ENCODE measurements at places on chromosomes 13 and 19. TPM values are rescaled to one million over a fixed set of nuclear protein-coding genes. Genes with fewer than 3 reads are reported as not detected.
A peak's percentile ranks its signal among the peaks of the same experiment; 100 is the strongest.

Gene ZNF575
- total RNA-seq: 0.86 TPM

DNA sequence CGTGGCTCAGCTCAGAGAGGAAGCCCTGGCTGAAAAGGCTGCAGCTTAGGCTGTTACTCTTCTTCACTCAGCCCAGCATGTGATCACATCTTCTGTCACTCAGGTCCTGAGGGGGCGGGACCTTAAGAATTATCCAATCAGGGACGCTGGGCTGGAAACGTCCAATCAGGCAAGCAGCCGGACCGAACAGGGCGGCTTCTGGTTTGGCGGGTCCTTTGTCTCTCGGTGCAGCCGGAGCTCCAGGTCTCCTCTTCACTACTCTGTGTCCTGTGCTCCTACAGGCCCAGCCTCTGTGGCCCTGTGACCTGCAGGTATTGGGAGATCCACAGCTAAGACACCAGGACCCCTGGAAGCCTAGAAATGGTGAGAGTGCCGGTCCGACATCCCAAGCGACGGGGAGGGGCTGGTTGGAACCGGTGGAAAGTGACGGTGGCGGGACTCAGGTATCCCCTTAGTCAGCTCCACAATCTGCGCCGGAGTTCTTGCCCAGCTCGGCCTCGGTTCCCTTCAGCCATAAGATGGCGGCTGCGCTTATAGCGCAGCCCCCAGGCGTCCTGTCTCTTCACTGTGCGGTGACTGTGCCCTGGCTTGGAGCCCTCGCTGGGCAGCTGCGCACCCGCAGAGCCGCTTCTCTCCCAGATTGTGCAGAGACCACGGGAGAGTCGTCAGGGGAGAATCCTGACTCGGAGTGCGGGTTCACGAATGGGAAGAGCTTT lies at the start of gene ZNF93:
Gene ZNF93 (plus strand): TSS at position 218 of the 716 bp plus-strand sequence. CDS start 143 bp downstream, at position 361.
- peak within 1 kb of the TSS; percentile 87 for H3K4me3 ChIP-seq
- H3K27ac ChIP-seq: peak within 1 kb of the TSS; percentile 75
- peaks cover 31% of the 10 kb centered on the region for H3K36me3 ChIP-seq
- H3K27me3 ChIP-seq: no peaks in the 10 kb centered on the region
- H3K4me1 ChIP-seq: peaks cover 20% of the 10 kb centered on the region

Gene EFNB2
- total RNA-seq: not detected

Gene NOSIP
- total RNA-seq: 101 TPM

- peak overlapping the region; percentile 95 for H3K4me3 ChIP-seq
- H3K27ac ChIP-seq: peak overlapping the region; percentile 99
- H3K27me3 ChIP-seq: no peaks in the 10 kb centered on the region
- ATAC-seq: no peak
- H3K4me1 ChIP-seq: peaks cover 10% of the 10 kb centered on the region
Observed at GRCh38 chr19:38875656-38876395, 2.2 kb downstream of the RINL start.

GRCh38 chr19:29836409-29836825 lies 24.6 kb downstream of the CCNE1 start:
- H3K27ac ChIP-seq: peak overlapping the region; percentile 90
- peaks cover 8% of the 10 kb centered on the region for H3K36me3 ChIP-seq
- no peaks in the 10 kb centered on the region for H3K27me3 ChIP-seq
- H3K4me1 ChIP-seq: peaks cover 19% of the 10 kb centered on the region
- peak; percentile 87 for ATAC-seq

Gene OVOL3
- not detected for total RNA-seq

- peaks cover 8% of the 10 kb centered on the region for H3K4me1 ChIP-seq
- no peaks in the 10 kb centered on the region for H3K36me3 ChIP-seq
- H3K27ac ChIP-seq: no peak within 1 kb of the TSS
- no peak within 1 kb of the TSS for H3K4me3 ChIP-seq
- H3K27me3 ChIP-seq: no peaks in the 10 kb centered on the region
Observed at GRCh38 chr19:42427313-42427712, at the start of gene LIPE. TSS of gene LIPE (minus strand) at chr19:42427388. CDS start at chr19:42427149, 239 bp downstream.

DNA sequence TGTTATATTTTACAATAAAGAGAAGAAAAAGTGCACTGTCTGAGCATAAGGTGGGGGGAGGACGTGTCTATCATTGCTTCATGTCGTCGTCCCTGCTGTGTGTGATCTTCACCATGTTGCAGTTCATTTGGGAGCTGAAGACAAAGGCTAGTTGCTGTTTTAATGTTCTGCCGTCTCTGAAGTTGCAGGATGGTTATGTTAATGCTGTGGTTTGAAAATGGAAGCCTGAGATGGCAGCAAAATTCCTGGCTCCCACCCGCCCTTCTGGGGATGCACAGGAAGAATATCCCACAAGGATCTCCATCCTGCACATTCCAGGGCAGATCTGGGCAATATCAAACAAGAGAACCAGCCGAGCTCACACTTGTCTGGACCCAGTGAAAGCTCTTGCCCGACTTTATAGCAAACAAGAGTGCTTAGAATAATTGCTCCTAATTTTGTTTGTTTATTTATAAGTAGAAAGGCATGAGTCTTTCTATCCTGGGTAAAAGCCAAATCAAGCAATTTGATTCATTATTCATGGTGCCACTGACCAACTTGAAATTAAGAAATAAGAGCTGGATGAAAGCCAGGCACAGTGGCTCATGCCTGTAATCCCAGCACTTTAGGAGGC lies 110.3 kb upstream of the ABCC4 start:
- no peak for ATAC-seq
- H3K36me3 ChIP-seq: no peaks in the 10 kb centered on the region
- no peak overlapping the region for H3K4me3 ChIP-seq
- H3K27ac ChIP-seq: no peak overlapping the region
- H3K27me3 ChIP-seq: peaks cover 8% of the 10 kb centered on the region

Gene ZNF446
- total RNA-seq: 5.8 TPM

DNA sequence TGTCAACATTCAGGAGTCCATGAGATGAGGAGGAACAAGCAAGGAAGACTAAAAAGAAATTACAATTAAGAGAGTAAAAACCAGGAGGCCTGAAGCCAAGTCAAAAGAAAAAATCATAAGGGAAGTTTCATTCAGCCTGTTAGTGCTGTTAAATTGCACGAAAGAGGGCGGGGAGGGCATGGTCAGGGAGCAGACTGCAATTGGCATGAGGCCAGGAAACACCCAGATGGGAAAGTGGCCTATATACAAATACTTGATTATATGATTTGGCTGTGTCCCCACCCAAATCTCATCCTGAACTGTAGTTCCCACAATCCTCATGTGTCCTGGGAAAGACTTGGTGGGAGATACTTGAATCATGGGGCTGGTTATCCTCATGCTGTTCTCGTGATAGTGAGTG lies 43.9 kb downstream of the TNFSF13B start:
- H3K4me3 ChIP-seq: no peak overlapping the region
- no peak overlapping the region for H3K27ac ChIP-seq
- no peaks in the 10 kb centered on the region for H3K36me3 ChIP-seq
- H3K27me3 ChIP-seq: no peaks in the 10 kb centered on the region
- H3K4me1 ChIP-seq: peaks cover 7% of the 10 kb centered on the region

DNA sequence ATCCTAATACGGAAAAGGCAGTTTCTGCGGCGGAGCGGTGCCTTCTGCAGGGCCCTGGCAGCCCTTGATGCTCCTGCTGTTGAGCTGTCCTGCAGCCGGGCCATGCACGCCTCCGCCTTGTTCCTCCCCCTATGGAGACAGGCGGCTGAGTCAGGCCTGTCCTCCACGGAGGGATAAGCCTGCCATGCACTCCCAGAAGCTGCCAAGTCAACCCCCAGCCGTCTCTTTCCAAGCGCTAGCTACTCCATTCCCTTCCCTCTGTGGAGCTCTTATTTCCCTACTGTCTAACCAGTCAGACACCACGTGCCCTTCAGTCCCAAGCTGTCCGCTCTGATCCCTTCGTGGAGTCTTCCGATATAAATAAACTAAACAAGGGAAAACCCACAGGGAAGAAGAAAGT lies 197.0 kb downstream of the COL4A1 start:
- H3K4me1 ChIP-seq: no peaks in the 10 kb centered on the region
- peaks cover 5% of the 10 kb centered on the region for H3K27me3 ChIP-seq
- H3K4me3 ChIP-seq: no peak overlapping the region
- no peak for ATAC-seq
- no peaks in the 10 kb centered on the region for H3K36me3 ChIP-seq
- no peak overlapping the region for H3K27ac ChIP-seq

DNA sequence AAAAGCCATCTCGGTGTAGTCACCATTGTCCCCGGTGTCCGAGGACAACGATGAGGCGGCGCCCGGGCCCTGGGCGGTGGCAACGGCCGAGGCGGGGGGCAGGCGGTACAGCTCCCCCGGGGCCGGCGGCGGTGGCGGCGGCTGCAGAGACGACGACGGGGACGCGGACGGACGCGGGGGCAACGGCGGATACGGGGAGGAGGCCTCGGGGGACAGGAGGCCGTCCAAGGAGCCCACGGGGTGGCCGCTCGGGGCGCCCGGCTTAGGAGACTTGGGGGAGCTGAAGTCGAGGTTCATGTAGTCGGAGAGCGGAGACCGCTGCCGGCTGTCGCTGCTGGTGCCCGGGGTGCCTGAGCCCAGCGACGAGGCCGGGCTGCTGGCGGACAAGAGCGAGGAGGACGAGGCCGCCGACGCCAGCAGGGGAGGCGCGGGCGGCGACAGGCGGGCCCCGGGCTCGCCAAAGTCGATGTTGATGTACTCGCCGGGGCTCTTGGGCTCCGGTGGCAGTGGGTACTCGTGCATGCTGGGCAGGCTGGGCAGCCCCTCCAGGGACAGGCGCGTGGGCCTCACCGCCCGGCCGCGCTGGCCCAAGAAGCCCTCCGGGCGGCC lies 3.5 kb downstream of the IRS2 start:
- no peak for ATAC-seq
- H3K4me1 ChIP-seq: peaks cover 24% of the 10 kb centered on the region
- H3K27me3 ChIP-seq: no peaks in the 10 kb centered on the region
- no peak overlapping the region for H3K4me3 ChIP-seq

DNA sequence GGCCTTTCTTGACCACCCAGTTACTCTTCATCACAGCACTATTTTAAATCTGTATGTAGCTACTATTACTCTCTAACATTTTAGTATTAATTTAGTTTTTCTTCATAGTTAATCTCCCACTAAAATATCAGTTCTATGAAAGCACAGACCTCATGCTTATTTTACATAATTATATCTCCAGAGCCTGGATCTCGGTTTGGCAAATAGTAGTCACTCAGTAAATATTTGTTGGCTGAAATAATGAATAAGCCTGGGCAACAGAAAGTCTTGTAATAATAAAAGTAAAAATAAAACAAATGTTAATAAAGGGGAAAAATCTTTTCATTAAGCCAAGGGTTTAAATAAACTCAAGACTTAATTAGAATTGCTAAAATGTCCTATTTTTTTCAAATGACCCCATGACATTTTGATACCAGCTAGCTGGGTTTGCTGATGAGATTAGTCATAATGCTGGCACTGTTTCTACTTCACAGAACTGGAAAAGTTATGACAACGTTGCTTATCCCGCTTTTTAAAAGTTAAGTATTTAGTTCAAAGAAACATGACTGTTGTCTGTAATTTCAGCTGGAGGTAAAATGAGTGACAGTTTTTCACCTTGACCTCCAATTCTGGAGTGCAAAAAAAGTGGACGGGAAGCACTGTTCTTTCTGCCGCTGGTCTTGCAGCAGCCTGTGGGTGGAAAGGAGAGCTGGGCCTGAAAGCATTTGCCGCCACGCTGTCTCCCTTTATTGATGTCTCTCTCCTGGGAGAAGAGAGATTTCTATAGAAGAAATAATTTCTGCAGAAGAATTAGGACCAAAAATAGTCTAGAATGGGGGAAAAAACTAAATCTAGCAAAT lies 85.2 kb upstream of the SPATA13 start:
- peaks cover 3% of the 10 kb centered on the region for H3K4me1 ChIP-seq
- H3K27me3 ChIP-seq: peaks cover 13% of the 10 kb centered on the region
- no peak overlapping the region for H3K4me3 ChIP-seq
- no peak for ATAC-seq
- H3K36me3 ChIP-seq: no peaks in the 10 kb centered on the region

Gene PLEKHJ1
- total RNA-seq: 45.8 TPM

Gene EDDM13
- total RNA-seq: 1.0 TPM

Gene SF3A2
- 119 TPM for total RNA-seq

Gene ZNF723
- not detected for total RNA-seq

- H3K27me3 ChIP-seq: no peaks in the 10 kb centered on the region
- peak; percentile 9 for ATAC-seq
- H3K27ac ChIP-seq: peak overlapping the region; percentile 77
Observed at GRCh38 chr13:99294958-99295357, 12.2 kb downstream of the GPR183 start.

DNA sequence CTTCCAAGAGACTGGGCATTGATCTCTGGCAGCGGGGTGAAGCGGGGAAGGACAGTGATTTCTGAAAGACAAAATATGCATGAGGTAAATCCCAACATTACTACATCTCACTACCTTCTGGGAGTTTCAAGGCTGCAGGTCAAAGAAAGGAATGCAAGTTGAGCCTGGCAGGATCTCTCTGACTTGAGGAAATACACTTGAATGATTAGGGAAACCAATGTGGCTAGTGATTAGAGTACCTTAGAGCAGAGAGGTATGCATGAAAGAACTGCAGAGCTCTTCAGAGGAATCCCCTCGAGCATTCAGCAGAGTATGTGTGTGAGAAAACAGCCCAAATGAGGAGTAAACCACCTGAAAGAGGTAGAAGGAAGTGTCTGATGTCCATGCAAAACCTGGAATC lies 2874.1 kb upstream of the PCDH20 start:
- H3K27me3 ChIP-seq: no peaks in the 10 kb centered on the region
- no peak overlapping the region for H3K4me3 ChIP-seq
- no peak for ATAC-seq
- no peak overlapping the region for H3K27ac ChIP-seq

Gene C19orf38
- total RNA-seq: 1.7 TPM

- ATAC-seq: no peak
- no peak overlapping the region for H3K4me3 ChIP-seq
- peaks cover 18% of the 10 kb centered on the region for H3K27me3 ChIP-seq
- no peaks in the 10 kb centered on the region for H3K4me1 ChIP-seq
- no peak overlapping the region for H3K27ac ChIP-seq
Observed at GRCh38 chr13:76622315-76623040, 263.7 kb downstream of the KCTD12 start.

DNA sequence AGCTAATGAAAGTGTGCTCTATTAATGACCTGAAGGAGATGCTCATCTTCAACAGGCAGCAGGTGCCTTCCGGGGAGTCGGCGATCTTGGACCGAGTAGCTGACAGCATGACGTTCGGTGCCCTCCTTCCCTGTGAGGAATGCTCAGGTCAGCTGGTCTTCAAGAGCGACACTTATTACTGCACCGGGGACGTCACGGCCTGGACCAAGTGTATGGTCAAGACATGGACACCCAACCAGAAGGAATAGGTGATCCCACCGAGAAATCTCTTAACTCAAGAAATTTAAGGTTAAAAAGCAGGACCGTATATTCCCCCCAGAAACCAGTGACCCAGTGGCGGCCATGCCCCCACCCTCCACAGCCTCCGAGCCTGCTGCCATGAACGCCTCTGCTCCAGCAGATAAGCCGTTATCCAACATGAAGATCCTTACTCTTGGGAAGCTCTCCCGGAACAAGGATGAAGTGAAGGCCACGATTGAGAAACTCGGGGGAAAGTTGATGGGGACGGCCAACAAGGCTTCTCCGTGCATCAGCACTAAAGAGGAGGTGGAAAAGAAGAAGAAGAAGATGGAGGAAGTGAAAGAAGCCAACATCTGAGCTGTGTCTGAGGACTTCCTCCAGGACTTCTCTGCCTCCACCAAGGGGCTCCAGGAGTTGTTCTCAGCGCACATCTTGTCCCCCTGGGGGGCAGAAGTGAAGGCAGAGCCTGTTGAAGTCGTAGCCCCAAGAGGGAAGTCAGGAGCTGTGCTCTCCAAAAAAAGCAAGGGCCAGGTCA lies 22.8 kb upstream of the ANKRD10 start:
- H3K4me1 ChIP-seq: peaks cover 12% of the 10 kb centered on the region
- no peaks in the 10 kb centered on the region for H3K36me3 ChIP-seq
- no peak overlapping the region for H3K27ac ChIP-seq
- no peak for ATAC-seq
- peaks cover 5% of the 10 kb centered on the region for H3K27me3 ChIP-seq

GRCh38 chr19:55644191-55644833 lies 863 bp downstream of the ZNF581 start:
- peak overlapping the region; percentile 96 for H3K4me3 ChIP-seq
- H3K4me1 ChIP-seq: peaks cover 13% of the 10 kb centered on the region
- peaks cover 66% of the 10 kb centered on the region for H3K36me3 ChIP-seq
- H3K27ac ChIP-seq: peak overlapping the region; percentile 98
- H3K27me3 ChIP-seq: no peaks in the 10 kb centered on the region
- no peak for ATAC-seq

Measured in activated T-helper 17 cell treated with anti-CD3 and anti-CD28 coated beads, Interleukin-2, amount 50 U/mL, for 72 hours (primary cell).